Effector CD8-positive, alpha-beta T cell (primary cell): ENCODE measurements at places on chromosomes 7 and 10.

DNA sequence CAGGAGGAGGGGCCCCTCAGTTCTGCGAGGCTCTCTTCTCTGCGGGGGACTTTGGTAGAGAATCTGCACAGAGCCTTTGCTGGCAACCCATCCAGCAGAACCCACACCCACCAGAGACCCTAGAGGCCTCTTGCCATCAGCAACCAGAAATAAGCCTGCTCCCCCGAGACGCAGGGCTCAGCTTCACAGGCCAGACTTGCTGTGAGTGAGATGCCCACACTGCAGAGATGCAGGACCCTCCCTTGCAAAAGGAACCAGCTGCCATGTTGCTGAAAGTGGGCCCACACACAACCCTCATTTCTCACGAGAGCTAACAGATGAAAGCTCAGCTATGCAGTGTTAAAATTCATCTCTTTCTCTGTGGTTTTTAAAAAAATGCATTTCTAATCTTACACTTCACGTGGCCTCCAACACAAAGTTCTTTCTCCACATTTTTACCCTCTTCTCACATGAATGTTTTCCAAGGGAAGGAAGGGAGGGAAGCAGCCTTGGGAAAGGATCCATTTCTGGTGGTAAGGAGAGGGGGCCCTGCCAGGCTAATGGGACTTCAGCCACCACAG, 171.6 kb downstream of the CCDC3 start:
- DNase-seq, result no peak

GRCh38 chr10:108899670-108900069, 1023.6 kb downstream of the XPNPEP1 start:
- DNase-seq, result no peak

DNA sequence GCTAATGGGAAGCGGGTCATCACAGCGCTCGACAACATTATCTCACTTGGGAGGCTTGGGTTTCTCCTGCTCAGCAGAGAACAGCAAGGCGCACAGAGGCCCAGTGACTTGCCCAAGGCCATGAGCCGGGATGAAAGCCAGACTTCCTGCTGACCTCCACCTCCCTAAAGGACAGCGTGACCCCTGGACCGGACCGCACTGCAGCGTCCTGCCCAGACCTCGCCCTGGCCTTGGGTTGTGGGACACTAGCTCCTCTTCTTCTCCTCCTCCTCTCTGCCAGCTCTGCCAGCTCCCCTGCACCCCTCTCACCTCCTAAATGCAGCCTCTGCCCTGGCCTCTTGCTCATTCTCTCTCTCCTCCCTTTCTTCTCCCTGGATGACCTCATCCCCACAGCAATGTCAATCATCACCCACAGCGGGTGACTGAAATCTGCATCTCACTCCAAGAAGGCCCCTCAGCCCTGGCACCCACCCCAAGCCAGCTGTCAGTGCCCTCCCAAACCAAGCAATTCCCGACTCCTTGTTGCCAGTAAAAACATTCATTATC, 19.4 kb downstream of the SPOCK2 start:
- DNase-seq, result no peak

DNA sequence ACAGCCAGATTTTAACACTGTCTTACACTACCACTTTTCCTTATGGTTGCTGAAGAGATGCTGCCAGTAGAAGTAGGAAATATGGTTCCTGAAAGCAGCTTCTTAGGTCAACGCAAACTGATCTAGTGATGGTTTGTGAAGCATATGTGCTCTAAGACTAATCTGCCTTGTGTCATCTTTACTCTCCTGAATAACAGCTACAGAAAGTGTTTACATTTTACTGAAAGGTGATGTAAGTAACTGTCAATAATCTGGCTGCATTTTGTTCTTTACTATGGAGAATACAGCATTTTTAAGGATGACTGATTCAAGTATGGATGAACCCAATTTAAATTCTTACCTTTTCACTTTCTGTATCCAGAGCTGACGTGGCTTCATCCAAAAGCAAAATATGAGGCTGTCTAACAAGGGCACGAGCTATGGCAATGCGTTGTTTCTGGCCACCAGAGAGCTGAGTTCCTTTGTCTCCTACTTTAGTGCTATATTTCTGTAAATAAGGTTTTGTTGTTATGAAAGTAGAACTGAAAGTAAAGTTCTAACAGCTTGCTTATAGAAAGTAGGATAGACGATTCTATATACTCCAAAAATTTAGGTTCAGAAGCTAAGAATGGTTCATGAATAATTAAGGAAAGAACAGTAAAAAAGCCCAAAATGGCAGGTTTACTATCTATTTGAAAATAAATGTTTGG, 30.2 kb upstream of the ABCB4 start:
- no peak for DNase-seq

DNA sequence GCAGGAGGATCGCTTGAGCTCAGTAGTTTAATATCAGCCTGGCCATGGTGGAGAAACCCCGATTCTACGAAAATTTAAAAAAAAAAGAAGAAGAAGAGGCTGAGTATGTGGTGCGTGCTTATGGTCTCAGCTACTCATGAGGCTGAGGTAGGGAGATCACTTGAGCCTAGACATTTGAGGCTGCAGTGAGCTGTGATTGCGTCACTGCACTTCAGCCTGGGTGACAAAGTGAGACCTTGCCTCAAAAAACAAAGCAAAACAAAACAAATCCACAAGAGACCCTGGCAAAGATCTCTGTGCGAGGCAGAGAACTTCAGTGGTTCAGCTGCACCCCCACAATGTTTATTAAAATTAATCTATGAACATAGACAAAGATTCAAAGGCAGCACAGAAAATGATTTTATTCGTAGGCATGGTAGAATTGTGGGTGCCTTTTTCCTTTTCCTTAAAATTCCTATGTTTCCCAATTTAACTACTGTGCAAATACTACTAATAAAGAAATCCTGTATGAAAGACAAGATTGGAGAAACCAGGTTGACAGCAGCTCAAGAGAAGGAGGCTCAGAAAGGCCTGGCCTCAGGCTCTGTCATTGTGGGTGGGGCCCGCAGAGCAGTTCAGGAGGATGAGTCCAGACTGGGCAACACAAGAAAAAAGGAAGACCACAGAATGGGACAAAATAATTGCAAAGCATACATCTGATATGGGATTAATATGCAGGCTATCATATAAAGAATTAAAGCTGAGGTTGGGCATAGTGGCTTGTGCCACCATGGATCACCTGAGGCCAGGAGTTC, 24.5 kb upstream of the PURB start:
- no peak for DNase-seq

GRCh38 chr10:125084614-125085257, 75.6 kb downstream of the CTBP2 start:
- no peak for DNase-seq

- DNase-seq, result no peak
Observed at GRCh38 chr7:8516976-8517375, 83.6 kb downstream of the NXPH1 start.

GRCh38 chr10:27736396-27736795, 9.2 kb downstream of the MKX start:
- no peak for DNase-seq

GRCh38 chr7:26368542-26368941, 76.9 kb downstream of the SNX10 start:
- DNase-seq, result no peak

- no peak for DNase-seq
Observed at GRCh38 chr10:88117869-88118632, 254.6 kb downstream of the PTEN start.

GRCh38 chr10:114384181-114384580, 20.1 kb downstream of the AFAP1L2 start:
- no peak for DNase-seq

DNA sequence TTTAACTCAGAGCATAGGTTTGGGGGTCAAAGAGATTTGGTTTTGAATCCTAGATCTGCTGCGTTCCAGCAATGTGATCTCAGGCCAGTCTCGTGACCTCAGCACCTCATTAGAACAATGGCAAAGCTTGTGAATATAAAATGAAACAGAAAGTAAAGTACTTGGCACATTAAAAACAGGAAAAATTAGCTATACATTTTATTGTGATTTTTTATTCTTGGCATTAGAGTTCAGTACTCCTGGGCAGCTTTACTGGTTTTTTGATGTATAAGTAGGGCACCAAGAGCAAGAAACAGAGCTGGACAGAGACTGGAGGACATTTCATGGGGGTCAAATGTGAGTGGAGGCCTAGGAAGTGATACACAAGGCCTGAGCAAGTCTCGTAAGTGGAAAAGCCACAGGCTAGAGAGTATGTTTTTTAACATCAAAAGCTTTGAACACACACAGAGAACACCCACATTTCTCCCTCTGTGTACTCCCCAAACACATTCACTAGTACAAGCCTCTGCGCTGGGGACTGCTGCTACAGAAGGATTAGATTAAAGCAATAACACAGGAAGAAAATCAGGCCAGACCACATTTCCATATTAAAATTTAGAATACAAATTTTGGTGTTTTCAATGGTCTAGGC, 157.2 kb upstream of the SLC25A13 start:
- no peak for DNase-seq

- no peak for DNase-seq
Observed at GRCh38 chr10:10528563-10528910, 489.1 kb upstream of the CELF2 start.

GRCh38 chr7:22591271-22591670, 91.3 kb upstream of the STEAP1B start:
- no peak for DNase-seq

GRCh38 chr7:94374231-94374630, 20.5 kb upstream of the COL1A2 start:
- DNase-seq, result no peak

DNA sequence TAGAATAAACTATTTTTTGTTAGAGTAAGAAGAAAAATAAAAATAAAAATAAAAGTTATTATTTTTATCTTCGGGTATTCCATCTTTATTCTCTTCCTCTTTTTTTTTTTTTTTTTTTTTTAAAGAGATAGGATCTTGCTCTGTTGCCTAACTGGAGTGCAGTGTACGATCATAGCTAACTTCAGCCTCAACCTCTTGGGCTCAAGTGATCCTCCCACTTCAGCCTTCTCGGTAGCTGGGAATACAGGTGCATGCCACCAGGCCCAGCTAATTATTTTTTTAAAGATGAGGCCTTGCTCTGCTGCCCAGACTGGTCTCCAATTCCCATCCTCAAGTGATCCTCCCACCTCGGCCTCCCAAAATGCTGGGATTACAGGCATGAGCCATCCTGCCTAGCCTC, 15.4 kb downstream of the STAM start:
- DNase-seq, result no peak

- DNase-seq, result no peak
Observed at GRCh38 chr7:14962778-14963177, 60.2 kb upstream of the DGKB start.

GRCh38 chr7:25847336-25848070, 304.5 kb upstream of the NFE2L3 start:
- DNase-seq, result no peak

DNA sequence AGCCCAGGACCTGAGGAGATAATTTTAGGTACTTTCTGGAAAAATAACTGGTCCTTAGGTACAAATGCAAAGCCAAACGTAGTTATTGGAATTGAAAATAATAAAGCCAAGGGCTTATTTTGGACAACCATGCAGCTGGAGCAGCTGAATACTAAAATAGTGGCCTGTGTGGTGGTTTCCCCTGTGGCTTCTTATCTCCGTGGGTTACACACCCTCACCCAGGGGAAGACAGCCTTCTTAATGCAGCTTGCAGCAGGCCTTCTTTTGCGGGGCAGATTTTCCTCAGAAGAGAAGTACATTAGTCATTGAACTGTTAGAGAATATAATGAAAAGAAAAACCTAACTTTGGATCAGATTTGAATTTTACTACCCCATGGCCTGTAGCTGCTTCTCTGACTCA, 133.5 kb downstream of the ST7 start:
- no peak for DNase-seq

DNA sequence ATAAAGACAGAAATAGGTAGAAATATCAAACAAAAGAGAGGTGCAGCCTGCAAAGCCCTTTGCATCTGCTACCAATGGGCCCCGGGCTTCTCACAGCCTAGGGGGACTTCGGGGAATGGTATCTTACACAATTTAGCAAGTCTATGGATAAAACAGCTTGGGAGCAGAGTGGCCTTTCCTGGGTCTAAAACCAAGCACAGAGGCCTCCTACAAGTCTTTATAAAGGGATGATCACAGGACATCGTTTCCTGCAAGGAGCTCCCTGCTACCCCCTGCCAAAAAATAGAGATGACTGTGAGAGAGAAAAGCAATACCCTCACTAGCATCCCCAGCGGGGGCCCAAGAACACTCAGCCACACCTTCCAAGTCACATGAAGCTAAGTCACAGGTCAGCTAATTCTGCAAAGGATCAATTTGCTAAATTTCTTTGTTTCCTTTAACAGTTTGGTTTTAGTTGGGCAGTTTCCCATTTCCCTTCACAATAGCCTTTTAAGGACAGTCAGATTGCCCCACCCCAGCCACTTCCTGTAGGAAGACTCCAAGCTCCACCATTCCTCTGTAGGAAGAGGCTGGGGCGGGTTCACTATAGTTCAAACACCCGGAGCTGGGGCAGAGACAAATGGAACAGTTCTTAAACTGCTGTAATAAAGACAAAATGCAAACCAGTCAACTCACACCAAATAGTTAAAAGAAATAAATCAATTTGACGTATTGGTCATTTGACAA, 105.5 kb downstream of the SLIT1 start:
- DNase-seq, result no peak

DNA sequence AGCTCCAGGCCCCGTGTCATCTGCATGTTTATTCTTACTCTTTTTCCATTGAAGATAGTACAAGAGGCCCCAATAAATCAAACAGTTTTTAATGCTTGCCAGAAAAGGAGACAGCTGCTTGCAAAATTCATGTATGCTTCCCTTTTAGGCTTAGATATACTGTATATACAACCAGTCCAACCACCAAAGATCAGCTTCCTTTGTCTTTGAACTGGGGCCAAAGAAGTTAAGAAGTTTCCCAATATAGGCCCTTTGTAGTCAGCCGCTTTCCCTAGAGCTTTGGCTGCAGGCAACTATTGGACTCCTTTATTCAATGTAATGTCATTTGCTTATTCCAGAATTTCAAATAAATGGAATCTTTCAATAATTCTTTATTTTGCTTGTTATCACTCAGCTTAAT, 1395.0 kb downstream of the GATA3 start:
- DNase-seq, result no peak
